Stimulated activated CD8-positive, alpha-beta memory T cell treated with anti-CD3 and anti-CD28 coated beads, Interleukin-15, amount 100 ng/mL, for 1 hour (primary cell): ENCODE measurements at places on chromosomes 2 and 18.

DNA sequence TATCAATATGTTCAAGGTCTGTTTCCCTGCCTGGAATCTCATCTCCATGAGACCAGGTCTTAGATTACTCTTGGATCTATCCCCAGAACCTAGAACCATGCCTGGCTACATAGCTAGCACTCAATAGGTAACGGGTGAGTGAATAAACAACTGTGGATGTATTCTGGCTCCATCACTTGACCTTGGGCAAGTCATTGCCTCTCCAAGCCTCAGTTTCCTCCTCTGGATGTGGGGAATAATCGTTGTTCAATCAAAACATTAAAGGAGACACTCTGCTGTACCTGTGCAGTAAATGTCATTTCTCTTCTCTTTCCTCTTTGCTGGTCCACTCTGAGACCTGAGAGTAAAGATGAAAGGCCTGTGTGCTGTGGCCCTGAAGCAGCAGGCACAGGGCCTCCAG, 121.5 kb upstream of the MYCN start:
- DNase-seq = no peak

DNA sequence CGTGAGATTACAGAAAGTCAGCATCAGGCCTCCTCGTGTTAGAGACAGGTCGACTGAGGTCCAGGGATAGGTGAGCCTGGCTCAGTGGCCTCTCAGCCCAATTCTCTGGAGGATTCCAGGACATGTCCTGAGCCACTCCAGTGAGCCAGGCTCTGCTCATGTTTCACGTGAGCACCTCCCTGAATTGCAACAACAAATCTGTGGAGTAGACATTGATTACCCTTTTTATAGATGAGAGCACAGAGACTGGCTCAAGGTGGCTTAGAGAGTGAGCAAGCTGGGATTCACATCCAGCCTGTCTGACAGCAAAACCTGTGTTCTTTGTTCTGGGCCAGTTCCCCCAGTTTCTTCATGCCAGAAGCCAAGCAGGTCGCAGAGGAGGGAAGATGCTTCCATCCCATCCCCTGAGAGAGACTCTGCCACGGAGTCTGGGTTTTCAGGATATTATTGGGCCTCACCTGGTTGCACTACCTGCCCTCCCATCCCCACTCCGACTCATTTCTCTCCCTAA, 46.4 kb downstream of the HS1BP3 start:
- DNase-seq = no peak

- no peak for DNase-seq
Measured at GRCh38 chr18:58247363-58247834, 203.4 kb downstream of the NEDD4L start.

- DNase-seq = no peak
Measured at GRCh38 chr2:230226051-230226551, 565 bp downstream of the SP140 start.

DNA sequence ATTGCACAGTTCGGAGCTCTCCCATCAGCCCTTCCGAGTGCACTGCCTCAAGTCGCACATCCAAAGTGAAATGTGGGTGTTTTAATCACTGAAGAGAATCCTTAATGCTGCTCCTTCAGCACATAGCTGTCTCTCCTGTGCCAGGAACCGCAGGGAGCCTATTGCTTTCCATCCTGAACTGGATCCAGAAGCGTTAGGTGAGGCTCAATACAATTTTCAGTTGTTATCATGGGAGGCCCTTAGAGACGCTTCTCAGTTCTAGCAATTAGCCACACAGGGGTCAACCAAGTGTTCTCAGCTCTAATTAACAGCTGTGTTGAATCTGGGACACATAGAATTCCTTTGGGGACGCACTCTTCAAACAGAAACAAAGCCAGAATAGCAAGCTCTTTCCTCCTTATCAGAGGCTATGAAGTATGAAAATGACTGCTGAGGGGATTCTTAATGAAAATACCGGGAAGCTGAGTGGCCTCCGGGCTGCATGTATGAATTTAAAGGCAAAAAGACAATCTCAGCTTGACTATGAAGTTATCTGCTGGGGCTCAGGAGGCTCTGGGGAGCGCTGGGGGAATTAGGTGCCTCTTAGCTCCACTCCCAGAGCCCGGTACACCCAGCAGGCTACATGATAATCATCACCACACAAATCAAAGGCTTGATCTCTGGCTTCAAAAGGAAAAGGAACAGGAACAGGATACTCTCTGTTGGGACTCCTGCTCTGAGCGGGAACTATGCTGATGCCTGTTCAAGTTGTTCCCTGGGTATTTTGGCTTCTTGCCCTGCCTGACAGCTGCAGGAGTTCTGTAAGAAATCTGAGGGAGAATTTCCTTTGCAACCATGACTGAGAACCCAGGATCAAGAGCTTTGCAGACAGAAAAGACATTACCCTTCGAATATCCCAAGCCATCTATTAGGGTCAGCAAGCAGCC, 55.4 kb upstream of the NCOA1 start:
- DNase-seq = no peak

GRCh38 chr2:170361090-170361936, 183.4 kb downstream of the MYO3B start:
- DNase-seq = peak; percentile 27

DNA sequence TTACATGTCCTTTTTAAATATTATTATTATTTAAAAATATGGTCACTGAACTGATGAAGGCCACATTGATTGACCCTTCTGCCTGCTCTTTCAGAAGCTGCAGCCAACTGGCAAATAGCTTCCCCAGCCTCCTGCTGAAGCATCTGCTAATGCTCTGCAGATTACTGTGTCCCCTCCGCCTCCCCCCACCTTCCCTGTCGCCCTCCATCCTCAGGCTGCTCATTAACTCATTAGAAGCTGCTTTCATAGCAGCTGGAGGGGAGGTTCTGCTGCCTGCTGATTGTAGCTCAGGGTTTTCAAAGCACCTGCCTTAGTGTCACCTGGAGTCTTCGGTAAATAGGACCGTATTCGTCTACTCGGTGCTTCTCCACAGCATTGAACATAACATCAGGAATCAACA, 24.8 kb upstream of the LMAN1 start:
- no peak for DNase-seq

- DNase-seq = no peak
Measured at GRCh38 chr2:182078988-182079602, 93.4 kb downstream of the PPP1R1C start.

- no peak for DNase-seq
Measured at GRCh38 chr2:64617631-64618151, 36.0 kb downstream of the SERTAD2 start.

- DNase-seq = no peak
Measured at GRCh38 chr2:41966920-41967319, 80.9 kb upstream of the PKDCC start.

DNA sequence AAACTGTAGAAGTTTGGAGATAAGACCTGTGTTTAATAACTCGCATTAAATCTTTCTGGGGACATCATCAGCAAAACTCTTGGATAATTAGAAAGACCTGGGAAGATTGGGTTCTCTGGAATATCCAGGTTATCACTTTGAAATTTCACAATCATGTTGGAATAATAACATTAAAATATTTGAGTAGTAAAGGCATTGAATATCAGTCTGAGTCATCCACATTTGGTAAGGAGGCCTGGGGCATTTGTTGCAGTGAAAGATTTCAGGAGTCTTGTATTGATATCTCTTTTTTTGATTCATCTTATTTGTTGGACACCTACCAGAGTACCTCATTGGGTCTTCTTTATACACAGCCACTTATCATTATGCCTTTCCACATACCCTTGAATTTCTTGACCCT, 95.9 kb downstream of the EPB41L5 start:
- no peak for DNase-seq

DNA sequence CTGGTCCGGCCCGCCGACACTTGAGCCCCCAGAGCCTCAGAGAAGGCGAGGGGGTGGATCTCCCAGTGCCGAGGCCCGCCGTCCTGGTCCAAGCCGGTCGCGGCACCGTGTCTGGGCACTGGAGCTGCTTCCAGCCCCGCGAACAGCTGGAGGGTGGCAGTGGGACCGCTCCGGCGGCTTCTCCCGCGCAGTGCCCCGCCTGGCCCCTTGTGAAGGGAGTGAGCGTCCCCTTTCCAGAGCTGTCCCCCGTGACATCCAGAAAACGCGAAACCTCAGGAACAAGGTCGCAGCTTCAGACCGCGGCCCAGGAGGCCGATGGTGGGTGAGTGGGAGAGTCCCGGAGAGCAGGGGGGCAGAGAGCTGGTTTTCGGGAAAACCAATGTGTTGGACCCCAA, 579 bp upstream of the EMX1 start:
- DNase-seq = no peak

- no peak for DNase-seq
Measured at GRCh38 chr2:215374642-215375466, 61.0 kb downstream of the FN1 start.

GRCh38 chr2:199042660-199043379, 414.9 kb downstream of the SATB2 start:
- no peak for DNase-seq

DNA sequence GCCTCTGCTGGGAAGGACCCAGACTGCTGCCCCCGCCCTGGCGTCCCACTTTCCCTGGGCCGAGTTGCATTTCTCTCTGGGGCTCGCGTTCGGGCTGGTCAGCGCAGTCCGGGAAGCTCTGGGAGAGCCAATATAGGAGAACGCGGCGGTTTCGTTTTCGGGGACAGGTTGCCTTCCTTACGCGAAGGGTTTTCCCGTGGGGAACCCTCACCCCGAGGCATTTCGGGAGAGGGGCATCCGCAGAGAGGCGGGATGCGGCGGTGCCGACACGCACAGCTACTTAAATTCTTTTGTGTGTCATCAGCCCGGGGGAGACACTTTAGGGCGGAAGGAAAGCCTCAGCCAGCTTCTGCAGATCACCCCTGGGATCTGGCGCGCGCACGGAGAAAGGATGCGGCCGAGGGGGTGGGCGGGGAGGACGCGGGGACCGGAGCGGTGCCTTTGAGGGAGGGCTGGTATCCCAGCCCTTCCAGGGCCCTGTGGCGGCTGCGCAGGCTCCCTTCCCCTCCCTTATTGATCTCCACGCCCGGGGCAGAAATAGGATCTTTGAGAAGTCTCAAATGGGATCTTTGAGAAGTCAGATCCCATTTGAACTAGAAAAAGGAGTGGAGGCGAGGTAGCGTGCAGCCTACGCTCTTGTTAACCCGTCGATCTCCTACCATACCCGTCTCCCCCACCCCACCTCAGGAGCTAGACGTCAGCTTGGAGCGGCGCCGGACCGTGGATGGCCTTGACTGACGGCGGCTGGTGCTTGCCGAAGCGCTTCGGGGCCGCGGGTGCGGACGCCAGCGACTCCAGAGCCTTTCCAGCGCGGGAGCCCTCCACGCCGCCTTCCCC, 1.2 kb downstream of the GATA6 start:
- DNase-seq = no peak

GRCh38 chr2:11054783-11055678, 100.2 kb upstream of the SLC66A3 start:
- DNase-seq = no peak

GRCh38 chr2:29014331-29014730, 33.2 kb downstream of the TOGARAM2 start:
- no peak for DNase-seq

- DNase-seq = no peak
Measured at GRCh38 chr2:62968168-62968567, 82.5 kb upstream of the OTX1 start.

- no peak for DNase-seq
Measured at GRCh38 chr2:96156926-96157648, 11.8 kb upstream of the DUSP2 start.

DNA sequence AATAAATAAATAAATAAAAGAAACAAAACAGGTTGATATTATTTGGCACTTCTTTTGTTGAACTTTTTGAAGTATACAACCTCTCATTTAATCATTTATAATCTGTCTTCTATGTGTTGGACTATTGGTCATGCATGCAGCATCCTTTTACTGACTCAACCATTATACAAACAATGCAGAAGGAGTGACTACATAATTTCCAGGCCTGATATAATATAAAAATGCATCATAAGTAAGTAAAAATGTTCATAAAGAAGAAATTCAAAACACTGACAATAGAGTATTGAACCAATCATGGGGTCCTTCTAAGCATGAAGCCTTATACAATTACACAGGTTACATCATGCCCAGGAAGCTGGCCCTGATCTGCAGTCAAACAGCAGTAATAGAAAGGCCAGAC, 141.5 kb upstream of the FN1 start:
- DNase-seq = no peak

DNA sequence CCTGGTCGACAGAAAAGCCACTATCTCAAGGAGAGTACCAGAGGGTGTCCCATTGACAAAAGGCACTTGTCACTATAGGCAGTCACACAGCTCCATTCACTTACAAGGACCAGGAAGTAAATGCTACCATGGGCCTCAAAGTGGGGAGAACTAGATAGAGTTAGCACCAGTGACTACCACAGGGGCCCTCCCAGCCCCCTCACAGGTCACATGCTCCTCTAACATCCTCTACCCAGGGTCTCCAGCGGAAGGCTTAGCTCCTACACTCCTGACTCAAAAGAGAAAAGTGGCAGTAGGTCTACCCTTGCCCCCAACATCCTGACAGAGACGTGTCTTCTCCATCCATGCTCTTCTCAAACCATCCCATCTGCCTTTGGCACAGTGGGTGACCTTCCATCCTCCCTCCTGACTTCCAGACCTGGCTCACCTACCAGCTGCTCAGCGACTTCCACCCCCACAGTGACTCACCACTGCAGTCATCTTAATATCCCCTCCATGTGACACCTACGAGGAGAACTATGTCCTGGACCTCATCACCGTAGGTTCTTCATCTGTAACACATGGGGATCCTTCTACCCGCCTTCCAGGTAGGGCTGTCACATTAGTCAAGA, 5.6 kb upstream of the DNMT3A start:
- DNase-seq = no peak

GRCh38 chr2:45275242-45275805, 266.1 kb upstream of the SIX2 start:
- DNase-seq = no peak

DNA sequence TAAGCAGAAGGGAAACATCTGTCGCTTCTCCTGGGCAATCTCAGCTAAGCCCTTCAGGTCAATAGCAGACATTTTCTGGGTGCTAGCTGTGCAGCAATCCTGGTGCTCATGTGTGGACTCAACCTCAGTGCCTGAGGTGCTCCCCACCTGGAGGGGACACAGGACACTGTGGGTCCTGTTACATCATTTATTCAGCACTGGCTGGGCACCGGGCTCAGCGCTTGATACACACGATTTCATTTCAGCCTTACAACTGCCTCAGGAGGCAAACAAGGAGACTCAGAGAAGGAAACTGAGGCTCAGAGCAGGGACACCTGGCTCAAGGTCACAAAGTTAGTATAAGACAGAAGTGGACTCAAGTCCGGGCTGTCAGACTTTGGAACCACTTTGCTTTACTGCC, 46.7 kb downstream of the MARCO start:
- DNase-seq = no peak

- no peak for DNase-seq
Measured at GRCh38 chr2:69450735-69451416, 13.6 kb upstream of the NFU1 start.

GRCh38 chr2:25310965-25311864, 30.5 kb downstream of the DNMT3A start:
- no peak for DNase-seq
